CD4-positive, alpha-beta T cell treated with Interleukin-17A for 1 hour (primary cell): ENCODE measurements at places on chromosomes 5 and 9.

GRCh38 chr9:34370970-34371880 is 5.5 kb downstream of the MYORG start:
- peak; percentile 43 for DNase-seq

DNA sequence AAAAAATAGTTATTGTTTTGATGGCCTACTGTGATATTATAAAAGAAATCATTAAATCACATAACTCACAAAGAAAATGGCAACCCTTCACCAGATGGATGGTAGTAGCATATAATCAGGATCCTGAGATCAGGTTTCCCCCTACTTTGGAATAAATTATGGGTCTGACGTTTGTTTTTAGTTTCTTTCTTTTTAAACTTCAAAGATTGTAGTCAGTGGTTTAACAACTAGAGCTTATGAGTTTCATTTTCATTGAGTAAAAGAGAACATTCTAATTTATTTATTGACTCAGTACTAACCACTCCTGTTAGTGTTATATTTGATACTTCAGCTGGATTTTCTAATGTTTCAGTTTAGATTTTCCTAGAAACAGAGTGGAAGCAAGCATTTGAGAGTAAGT is 218.0 kb upstream of the PCSK5 start:
- no peak for DNase-seq

- no peak for DNase-seq
Observed at GRCh38 chr5:180910735-180911134, 11.8 kb downstream of the BTNL8 start.

DNA sequence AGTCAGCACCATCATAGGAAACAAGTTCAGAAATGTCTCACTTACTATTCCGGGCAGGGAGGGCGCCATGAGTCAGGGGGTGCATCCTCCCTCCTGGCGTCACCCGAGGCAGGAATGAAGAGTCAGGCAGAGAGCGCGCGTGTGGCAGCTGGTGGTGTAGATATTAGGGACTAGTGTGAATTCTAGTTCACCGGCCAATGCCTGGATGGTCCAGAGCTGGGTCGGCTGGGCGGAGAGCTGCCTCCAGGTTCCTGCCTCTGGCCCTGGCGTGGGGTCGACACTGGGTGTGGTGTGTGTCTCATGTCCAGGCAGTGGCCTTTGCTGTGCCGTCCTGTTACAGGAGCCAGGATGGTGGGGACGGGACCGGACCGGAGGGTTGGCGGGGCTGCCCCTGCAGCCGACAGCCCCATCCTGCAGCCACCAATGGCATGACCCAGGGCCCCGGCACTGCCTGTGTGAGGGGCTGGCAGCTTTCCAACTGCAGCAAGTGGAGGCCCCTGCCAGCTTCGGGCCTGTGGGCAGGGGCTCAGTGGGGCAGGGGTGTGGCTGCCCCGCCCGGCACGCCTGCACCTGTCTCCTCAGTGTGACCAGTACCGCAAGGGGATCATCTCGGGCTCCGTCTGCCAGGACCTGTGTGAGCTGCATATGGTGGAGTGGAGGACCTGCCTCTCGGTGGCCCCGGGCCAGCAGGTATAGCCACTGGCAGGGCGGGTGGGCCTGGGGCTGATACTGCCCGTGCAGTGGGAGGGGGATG is 9.1 kb downstream of the DIPK1B start:
- no peak for DNase-seq

DNA sequence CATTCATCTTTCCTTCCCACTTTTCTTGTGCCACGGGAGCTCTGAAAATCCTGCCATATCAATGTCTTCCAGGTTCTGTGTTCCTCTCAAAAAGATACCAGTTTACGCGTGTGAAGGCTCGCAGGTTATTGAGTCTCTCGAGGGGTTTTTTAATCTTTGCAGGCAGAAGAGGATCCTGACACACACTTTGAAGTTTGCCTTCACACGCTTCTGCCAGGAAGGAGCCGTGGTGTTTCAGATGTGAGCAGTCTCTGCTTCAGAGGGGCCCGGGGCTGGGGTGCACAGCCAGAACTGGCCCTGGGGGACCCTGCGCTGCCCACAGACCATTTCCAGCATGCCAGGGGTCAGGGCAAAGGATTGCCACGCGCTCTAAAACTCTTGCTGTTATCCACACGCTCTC is 167.2 kb downstream of the TTLL11 start:
- DNase-seq, result no peak

DNA sequence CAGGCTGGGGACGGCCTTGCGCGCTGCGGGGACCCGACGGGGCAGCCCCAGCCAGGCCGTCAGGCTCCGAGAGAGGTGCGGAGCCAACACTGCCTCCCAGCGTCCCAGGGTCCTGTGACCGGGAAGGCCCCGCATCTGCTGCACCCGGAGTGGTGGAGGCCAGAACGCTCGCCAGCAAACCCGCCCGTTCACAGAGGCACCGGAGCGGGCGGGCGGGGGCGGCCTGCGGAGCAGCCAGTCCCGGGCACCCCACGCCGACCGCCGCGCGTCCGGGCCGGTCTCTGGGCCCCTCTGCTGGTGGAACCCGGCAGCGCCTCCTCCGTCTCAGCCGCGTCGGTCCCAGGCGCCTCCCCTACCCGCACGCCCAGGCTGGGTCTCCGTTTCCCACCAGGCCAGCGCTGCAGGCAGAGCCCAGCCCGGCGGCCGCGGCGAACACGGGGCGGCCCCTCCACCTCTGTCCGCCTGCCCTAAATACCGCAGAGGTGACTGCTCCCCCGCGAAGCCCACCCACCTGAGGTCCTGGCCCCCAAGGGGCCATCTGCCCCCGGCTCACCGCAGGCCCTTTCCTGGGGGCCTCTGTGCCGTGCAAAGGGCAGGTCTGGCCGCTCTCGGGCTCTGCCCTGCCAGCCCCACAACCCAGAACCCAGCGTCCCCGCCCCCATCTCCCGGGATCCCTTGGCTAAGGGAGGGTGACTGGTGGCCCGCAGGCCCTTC is 15.9 kb downstream of the EXD3 start:
- peak; percentile 67 for DNase-seq

- no peak for DNase-seq
Observed at GRCh38 chr9:100759215-100759614, 181.3 kb downstream of the CAVIN4 start.

- DNase-seq, result no peak
Observed at GRCh38 chr5:78727786-78728761, 79.5 kb upstream of the LHFPL2 start.

- no peak for DNase-seq
Observed at GRCh38 chr9:127183814-127184582, 61.6 kb upstream of the ANGPTL2 start.

DNA sequence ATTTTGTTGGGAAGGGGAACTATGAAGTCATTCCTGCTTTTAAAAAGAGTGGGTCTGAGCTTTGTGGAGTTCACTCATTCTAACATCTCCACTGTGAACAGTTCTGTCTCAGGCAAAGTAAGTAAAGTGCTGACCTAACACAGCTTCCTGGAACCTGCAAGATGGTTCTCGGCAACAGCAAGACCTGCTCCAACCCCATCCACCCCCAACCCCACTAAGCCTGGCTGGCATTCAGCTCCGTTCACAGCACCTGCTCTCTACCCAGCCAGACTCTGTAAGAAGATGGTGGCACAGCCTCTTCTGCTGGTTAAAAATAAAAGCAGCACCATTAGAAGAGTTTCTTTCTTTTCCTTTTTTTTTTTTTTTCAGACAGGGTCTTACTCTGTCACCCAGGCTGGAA is 42.0 kb downstream of the EPB41L4B start:
- no peak for DNase-seq

- DNase-seq, result no peak
Observed at GRCh38 chr9:134591082-134591571, 50.5 kb upstream of the COL5A1 start.

GRCh38 chr9:114000671-114001409 is 77.3 kb downstream of the AMBP start:
- no peak for DNase-seq

DNA sequence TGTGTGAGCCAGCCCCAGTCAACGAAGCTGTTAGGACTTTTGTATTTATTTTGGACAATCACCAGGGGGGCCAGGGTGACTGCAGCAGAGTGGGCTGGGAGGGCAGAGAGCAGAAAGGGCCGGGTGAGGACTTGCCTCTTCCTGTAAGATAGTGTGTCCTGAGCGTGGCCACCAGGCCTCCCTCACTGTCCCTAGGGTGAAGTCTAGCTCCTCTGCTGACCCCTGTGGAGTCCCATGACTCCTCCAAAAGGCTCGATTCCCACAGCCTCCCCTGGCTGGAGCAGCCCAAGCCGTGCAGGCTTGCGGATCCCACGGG is 147.8 kb downstream of the RXRA start:
- no peak for DNase-seq

DNA sequence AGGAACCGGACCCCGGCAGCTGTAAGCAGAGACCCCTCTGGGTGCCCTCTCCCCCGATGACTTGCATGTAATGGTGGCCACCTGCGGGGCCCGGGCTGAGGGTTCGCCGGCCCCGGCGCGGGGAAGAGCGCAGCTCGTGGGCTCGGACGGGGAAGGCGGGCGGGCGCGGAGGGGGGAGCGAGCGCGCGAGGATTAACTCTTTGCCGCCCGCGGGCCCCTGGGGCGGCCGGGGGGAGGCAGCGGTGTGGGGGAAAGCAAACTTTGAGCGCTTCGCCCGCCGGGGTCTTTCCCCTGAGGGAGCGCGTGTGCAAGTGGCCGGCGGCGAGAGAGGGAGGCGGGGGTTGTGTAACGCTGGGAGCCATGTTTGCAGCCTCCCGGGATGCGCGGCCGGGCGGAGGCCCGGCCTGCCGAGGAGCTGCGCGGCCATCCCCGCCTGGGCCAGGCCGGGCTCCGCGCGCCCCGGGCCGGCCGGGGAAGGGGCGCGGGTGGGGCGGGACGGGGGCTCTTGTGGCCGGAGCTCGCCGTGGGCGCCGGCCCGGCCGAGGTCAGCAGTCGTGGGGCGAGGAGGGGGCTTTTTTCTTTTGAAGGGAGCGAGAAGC is 547 bp downstream of the ANP32B start:
- DNase-seq, result peak; percentile 64

GRCh38 chr5:111165058-111165457 is 59.1 kb upstream of the CAMK4 start:
- DNase-seq, result no peak

DNA sequence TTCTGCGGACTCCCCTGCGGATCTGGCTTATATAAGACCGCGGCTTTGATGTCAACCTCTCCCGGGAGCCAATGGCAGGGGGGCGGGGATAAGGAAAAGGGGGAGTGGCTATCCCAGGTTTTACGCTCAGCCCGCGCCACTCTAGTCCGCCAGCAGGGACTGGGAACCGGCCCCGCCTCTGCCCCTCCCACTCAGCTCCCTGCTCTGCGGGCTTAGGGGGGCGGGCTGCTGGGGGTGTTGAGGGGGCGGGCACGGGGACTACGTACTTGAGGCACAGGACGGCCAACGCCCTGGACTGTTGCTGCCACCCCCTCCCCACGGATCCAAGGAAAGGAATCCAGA is at the start of gene HAND1:
Gene HAND1, minus strand, starts transcription at position 4 of the 342 bp plus-strand sequence. CDS start 219 bp downstream, outside the sequence.
- DNase-seq, result no peak
